ENCODE measurements at places on chromosomes 1 and 21.

DNA sequence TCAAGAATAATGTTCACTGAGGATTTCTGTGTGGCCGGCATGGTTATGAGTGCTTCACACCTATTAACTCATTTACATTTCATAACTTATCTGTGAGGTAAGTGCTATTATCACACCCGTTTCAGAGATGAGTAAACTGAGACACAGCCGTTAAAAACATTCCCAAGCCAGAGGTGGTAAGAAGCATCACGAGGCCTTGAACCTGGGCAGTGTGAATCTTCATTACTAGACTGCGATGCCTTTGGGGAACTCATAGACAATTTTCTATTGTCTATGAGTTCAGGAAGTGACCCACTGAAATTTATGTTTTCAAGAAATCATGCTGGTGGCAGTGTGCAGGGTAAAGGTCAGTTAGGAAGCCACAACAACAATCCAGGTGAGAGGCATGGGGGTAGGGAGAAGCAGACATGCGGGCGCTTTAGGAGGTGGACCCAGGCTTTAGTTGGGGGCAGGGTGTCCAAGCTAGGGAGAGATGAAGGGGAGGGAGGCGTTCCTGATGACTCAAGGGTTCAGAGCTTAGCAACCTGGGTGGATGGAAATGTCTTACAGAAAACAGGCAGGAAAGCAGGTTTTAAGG lies 14.5 kb downstream of the GNG12 start:
- DNase-seq, result no peak

DNA sequence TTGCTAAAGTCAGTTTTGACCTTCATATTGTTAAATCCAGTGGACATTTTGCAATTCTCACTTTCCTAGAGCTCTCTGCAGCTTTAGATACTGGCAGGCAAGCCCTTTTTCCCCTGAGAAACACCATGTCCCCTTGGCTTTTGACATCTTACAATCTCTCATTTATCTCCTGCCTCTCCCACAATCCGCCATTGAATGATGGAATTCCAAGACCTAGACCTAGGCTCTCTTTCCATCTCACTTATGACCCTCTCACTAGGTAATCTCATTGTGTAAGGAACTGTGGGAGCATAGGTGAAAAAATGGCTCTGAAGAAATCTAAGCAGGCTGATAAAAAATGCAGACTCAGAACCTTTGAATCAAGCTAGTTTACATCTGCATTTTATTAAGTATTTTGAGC lies 2.0 kb downstream of the KYAT3 start:
- DNase-seq, result no peak

DNA sequence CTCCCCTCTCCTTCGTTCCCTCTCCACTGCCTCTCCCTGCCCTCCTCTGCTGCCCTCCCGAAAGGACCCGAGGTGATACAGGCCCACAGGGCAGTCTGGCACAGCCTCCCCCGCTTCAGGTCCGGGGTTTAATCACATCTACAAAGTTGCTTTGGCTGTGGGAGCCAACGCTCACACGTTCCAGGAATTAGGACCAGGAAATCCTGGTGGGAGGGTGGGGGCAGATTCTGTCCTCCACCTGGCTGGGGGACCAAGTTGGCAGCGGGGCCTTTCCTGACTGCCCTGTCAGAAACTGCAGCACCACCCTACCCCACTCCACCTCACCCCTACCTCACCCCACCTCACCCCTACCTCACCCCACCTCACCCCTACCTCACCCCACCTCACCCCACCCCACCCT lies 95.1 kb downstream of the WDR4 start:
- DNase-seq, result no peak

- no peak for DNase-seq
These were observed 152.9 kb downstream of the ZBTB18 start for GRCh38 chr1:244204004-244204403.

DNA sequence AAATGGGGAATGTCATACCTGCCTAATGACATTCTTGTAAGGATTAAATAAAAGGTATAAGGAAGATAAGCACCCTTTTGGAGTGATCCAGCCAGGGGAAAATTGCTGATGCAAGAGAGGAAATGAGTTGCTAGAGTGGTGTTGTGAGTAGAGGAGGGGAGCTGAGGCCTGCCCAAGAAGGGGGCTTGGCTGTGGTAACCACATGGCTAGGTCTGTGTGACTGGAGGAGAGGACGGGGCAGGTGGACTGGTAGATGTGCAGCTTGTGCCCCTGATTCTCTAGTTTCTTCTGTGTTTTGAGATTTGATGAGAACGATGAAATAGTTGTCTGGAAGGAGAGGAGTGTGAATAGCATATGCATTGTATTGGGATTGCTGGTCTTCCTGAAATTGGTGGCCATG lies 6.6 kb downstream of the TXLNA start:
- DNase-seq, result no peak

- DNase-seq, result no peak
These were observed 743.2 kb upstream of the RGS18 start for GRCh38 chr1:191414981-191415640.

DNA sequence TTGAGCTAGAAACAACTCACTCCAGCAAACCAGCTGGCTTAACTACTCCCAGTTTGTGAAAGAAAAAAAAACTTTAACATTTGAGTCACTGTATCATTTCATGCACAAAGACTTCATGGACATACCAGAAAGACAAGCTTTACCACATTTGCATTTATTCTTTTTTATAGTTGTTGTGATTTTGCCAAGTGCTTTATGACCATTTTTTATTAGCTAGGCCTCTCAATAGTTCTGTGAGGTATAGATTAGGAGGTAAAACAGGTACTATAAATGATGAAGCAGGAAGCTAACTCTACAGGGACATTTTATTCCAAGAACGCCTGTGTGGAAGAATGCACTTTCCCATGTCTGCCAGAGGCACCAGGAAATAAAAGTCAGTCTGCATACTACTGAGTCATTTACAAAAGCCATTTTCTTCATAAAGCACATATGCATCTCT lies 8.2 kb upstream of the DENND1B start:
- no peak for DNase-seq

GRCh38 chr1:41370756-41371420 lies 9.7 kb downstream of the FOXO6 start:
- DNase-seq, result no peak

GRCh38 chr1:33314416-33314815 lies 6.5 kb downstream of the A3GALT2 start:
- DNase-seq, result no peak

GRCh38 chr1:31072304-31072746 lies 6.8 kb upstream of the PUM1 start:
- no peak for DNase-seq

DNA sequence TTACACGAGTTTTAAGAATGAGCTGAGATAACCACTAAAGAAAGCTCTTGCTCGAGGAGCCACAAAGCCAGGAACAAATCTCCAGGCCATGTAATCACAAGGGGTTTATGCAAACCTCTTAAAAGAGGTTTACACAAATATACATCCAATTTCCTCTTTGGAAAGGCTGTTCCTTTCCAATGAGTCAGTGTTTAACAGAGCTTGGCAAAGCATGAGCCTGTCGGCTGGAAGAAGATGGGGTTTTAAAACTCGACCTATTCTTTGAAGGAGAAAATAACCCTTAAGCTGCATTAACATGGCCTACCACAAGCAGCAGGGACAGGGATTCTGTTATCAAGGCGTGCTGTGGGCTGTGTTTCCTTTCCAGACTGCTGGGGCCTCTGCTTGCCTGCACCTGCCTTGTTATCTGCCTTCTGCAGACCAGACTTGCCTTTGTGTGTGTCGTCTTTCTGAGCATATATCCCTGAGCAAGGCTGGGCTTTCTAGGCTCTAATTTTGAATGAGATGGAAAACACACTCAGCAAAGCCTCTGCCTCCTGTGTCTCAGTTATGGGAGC lies 40.6 kb upstream of the CYP2J2 start:
- no peak for DNase-seq

GRCh38 chr1:244173769-244174168 lies 122.7 kb downstream of the ZBTB18 start:
- no peak for DNase-seq

Data from NCI-H2081 treated with DMSO at 0.1 percent for 48 hours (cell line).